Activated CD4-positive, alpha-beta memory T cell treated with anti-CD3 and anti-CD28 coated beads, Interleukin-2, amount 10 ng/mL, durations not matched to agents 7 days and 5 days (primary cell): ENCODE measurements at places on chromosomes 3 and 15.
A peak's percentile ranks its signal among the peaks of the same experiment; 100 is the strongest.

- DNase-seq = no peak
Measured at GRCh38 chr3:55617385-55617784, 130.3 kb upstream of the WNT5A start.

DNA sequence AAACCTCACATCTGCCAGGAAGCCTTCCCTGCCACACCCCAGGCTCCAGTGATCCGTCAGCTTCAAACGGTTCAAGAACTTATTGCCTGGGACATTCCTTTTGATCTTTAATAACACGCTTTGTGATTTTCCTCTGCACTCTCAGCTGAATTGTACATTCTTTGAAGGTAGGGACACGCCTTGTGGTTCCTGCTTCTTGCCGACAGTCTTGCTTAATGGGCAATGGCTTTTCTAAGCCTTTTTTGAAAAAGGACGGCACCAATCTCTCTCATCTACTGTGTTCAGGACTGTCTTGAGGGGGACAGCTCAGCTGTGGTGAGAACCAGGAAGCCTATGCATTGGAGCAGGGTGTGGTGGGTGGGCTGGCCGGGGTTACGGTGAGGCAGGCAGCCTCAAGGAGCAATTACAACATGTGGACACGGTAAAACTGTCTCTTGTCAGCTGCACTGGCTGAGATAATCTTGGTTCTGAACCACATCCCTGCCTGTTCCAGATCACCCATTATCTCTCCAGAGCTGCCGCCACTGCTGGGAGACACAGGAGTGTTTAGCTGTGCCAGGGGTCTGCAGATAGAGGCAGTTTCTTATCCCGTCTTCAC is 46.0 kb upstream of the GLCE start:
- DNase-seq = no peak

- no peak for DNase-seq
Measured at GRCh38 chr15:28861031-28861534, 12.6 kb upstream of the GOLGA6L7 start.

DNA sequence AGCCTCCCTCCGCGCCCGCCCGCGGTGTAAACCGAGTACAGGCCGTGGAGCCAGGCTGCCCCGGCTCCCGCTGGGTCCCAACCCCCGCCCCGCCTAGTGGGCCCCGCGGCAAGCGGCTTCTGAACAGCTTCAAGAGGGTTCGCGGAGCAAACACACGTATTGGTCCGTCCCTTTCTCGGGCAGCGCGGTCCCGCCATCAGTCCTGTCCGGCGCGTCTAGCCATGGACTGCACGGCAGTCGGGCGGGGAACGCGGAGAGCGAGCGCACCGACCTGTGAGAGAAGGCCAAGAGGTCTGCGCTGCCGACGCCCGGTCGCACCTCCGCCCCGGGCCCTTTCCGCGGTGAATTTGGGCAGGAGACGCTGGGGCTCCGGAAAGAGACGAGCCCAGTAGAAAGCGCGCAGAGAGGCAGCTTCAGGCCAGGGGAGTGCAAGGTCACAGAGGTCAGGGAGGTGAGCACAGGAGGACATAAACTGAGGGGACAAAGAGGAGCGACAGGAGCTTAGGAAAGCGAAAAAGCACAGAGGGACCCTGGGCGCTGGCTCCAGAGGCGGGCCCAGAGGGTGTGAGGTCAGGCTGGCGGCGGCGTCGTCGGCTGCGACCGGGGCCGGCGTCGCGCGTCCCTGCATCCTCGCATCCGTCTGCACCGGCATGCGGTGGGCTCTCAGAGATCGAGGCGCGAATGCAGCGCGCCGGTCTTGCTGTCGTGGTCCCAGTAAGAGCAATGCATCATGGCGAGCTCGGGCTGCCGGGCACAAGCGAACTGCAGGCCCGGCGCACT is 1.8 kb downstream of the FOXL2 start:
- no peak for DNase-seq

- DNase-seq = no peak
Measured at GRCh38 chr15:90336705-90337141, 15.4 kb upstream of the ZNF774 start.

- DNase-seq = no peak
Measured at GRCh38 chr3:137264071-137264820, 306.5 kb downstream of the IL20RB start.

DNA sequence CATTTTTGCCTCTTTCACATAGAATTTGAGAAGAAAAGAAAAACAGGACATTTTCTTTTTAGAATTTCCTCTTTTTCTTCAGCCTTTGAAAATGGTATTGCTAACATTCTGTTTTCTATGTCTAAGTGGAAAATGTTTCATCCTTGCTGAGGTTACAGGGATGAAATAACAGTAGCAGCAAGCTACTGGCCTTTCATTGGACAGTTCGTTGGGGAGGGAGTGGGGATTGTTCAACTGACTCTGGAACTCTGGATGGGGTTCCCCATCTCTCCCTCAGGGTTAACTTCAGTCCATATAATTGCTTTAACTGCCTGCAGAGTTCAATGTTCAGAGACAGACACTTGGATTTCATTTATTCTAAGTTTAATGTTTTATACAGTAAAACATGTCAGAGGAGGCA is 346.0 kb downstream of the NLGN1 start:
- no peak for DNase-seq

DNA sequence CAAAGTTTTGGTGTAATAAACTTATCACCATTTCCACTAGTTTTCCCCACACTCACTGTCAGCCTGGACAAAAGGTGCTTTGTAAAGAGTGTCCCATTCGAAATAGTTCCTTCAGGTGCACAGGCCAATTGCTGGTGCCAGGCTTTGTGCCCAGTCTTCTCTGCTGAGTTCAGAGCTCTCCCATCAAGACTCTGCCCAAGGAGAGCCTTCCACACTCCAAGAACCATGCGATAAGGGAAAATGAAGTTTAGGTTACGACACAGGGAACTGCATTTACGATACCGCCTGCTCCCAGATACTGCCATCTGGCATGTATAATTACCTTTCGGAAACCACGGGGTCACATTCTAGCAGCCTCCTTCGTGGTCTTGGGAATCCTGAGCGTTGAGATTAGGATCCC is 379.6 kb downstream of the MECOM start:
- DNase-seq = no peak

GRCh38 chr15:84953136-84953535 is 28.5 kb upstream of the PDE8A start:
- no peak for DNase-seq

DNA sequence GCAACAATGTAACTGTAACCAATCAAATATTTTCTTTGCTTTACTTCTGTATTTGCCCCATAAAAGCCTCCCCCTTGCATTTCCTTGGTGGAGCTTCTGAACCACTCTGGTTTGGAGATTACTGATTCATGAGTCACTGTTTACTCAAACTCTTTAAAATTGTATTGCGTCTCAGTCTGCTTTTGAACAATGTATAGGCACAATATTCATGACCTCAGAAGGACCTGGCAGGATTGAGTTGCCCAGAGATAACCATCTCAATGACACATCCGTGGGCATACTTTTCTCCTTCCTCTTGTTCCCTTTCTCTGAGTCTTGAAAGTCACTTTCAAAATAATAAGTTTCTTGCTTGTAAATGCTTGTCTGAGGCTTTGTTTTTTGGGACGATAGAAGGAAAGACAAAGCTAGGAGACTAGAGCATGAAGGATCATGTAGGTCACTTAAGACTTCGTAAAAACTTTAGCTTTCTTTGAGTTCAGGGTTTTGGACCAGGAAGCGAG is 57.1 kb upstream of the POU1F1 start:
- DNase-seq = peak; percentile 23

DNA sequence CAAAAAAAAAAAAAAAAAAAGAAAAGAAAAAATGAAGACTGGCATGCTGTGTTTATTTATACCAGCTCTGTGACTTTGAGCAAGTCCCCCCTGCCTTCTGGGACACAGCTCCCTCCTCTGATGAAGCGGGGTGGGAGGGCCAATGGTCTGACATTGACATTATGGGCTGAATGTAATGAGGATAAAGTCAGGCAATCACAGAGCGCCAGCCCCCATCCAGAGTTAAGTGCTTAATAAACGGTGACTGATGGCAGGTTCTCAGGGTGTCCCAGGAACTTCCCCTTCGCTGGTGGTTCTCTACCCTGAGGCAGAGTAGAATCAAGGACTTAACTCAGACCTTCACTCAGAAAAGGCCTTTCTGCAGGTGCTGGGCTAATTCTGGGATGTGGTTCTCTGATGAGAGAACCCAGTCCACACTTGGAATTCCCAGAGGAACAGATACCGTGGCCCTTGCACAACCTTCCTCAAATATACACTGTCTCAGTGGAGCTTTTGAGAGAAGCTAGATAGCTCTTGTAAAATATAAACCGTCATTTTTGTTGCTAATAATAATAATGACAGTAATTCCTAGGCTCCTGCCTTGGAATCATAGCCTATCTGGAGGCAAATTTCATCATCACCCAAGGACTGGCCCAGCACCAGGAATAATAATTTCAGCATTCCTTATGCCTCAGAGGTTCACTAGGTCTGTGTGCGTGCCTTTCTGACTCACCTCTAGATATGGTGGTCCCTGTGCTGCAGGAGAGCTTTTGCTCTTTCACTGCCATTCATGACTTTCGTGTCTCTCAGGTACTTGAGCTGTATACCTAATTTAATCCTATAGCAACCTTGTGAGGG is 115.8 kb downstream of the RPLP1 start:
- DNase-seq = no peak

DNA sequence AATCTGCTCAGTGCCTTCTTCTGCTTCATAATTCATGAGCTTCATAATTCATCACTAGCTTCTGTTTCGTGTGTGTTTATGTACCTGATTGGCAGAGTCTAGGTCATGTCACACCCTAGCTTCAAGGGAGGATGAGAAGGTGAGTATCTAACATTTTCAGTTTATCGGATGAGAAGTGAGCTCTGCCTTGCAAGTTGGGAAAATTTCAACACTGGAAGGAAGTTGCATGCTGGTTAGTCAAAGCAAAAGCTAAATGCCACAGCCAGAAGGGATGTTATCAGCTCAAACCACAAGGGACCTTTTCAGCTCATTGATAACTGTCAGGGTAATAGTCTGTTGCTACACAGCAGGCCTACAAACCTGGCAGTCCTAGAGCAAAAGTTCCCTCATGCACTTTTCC is 7.3 kb upstream of the TNFSF10 start:
- peak; percentile 49 for DNase-seq

- DNase-seq = no peak
Measured at GRCh38 chr15:55348281-55348778, 29.3 kb downstream of the PIGB start.
